ENCODE measurements at places on chromosomes 12 and 14.

DNA sequence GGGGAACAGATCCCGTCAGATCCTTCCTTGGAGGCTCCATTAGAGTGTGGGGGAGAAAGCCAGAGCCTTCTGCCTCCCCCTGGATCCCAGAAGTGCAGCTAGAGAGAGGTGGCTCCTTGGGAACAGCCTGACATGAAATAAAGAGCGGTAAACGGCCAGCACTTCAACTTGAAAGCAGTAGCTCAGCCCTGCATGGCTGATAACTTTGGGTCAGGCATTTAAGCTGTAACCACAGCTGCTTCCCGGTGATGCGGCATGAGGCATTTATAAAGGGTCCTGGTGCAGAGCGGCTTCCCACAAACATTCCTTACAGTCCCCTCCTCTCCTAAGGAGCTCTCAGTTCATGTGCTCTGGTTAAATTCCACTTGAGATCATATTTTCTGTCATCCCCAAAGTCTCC, 960.3 kb downstream of the VRK1 start:
- DNase-seq = no peak

DNA sequence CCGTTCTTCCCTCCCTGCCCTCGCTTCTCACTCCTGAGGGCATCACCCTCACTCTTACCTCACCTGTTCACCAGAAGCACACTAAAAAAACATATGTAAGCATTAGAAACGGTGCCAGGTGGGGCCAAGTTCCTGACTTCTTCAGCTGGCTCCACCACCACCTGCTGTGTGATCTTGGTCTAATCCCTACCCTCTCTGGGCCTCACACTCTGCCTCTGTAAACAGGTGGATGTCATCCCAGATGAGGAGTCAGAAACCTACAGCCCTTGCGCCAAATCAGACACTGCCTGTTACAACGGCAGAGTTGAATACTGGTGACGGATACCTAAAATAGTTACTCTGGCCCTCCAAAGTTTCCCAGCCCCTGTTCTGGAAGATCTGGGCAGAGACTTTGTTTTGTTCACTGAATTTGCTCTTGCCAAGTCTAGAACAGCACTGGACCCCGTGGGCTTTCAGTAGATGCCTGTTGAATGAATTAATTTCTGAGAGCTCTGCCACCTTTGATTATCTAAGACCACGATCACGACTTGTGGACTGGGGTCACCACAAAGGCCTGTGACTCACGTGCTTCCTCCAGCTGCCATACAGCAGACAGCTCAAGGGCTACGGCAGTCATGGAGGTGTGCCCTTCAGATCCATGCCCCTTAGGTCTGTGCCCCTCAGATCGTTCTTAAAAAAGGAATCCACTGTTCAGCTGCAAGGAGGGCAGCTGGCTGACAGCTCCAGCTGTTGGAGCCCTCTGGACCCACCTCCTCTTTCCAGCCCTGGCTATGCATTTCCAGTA, 71.9 kb downstream of the GSC start:
- no peak for DNase-seq

DNA sequence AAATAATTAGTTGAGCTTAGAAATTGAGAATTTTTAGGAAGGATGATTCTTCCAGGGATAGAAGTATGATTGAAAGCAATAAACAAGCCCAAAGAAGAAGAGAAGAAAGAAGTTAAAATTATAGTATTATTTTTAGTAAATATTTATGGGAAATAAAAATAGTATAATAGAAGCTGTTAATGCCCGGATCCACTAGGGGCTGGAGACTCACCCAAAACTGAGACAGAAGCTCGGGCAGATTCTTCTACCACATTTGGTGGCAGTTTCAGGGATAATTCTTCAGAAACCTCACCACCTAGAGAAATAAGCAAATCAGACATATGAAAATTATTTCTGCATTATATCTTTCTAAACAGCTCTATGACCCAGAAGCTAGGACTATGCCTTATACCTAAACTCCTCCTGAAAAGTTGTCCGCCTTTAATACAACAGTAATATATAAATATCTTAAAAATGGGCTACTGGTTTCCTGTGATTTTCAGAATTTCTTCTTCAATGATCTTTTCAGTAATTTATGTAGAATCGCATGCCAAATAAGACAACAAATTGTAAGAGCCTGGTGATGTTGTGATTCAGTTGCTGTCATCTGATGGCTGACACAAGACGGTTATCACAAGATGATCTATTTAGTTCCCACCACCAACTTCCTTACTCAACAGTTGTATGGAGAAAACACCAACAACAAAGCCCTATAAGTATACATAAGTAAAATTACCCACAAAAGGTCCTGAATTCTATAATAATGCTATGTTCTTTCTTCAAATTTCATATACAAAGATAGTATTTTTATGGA, 35.6 kb downstream of the A2M start:
- DNase-seq = no peak

DNA sequence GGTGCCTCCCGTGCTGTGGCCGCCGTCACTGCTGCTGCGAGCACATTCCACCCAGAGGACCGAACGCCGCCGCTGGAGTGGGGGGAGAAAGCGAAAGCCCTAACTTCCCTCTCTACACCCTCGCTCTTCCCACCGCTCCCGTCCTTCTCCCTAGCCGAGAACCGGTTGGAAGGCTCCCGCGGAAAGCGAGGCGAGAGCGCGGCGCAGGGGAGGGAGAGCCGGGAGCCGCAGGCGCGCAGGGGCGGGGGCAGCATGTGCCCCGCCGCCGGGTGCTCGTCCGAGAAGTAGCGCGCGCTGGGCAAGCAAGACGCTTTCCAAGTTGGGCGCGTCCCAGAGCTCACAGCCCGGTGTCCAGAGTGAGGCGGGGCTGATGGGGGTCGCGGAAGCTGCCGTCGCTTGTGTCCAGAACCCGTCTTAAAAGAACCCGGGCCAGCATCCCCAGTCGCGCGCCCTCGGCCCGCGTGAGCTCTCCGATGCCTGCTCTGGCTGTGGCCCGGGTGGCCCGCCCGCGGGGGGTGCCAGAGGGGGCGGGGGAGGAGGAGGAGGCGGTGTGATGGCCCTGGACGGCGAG, at the start of gene TRHDE:
Gene TRHDE, plus strand, starts transcription at position 280 of the 571 bp plus-strand sequence. Its CDS starts 274 bp downstream, at position 554.
- DNase-seq = no peak

Data from CD4-positive, alpha-beta T cell treated with Interleukin-2 at 100 ng/mL for 4 hours (primary cell).